Activated CD4-positive, alpha-beta T cell treated with anti-CD3 and anti-CD28 coated beads, Interleukin-2, amount 10 ng/mL, durations not matched to agents 7 days and 5 days (primary cell): ENCODE measurements at places on chromosomes 2 and 18.
A peak's percentile ranks its signal among the peaks of the same experiment; 100 is the strongest.

DNA sequence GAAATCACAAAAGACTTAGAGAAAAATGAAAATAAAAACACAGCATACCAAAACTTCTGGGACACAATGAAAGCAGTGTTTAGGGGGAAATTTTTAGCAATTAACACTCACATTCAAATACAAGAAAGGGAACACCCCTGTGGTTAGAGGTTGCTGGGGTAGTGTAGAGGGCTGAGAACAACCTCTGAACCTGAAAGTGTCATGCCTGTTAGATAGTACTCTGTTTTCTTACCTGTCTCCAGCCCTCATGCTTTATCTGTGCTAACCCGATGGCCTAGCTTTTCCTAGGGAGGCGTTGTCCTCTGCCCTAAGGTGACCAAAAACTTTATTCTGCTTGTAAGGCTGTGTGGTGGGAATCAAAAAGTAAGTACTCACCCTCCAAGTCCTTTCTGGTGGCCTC is 122.6 kb upstream of the OTX1 start:
- H3K4me1 ChIP-seq = no peaks in the 10 kb centered on the region
- DNase-seq = no peak
- H3K27me3 ChIP-seq = no peaks in the 10 kb centered on the region

DNA sequence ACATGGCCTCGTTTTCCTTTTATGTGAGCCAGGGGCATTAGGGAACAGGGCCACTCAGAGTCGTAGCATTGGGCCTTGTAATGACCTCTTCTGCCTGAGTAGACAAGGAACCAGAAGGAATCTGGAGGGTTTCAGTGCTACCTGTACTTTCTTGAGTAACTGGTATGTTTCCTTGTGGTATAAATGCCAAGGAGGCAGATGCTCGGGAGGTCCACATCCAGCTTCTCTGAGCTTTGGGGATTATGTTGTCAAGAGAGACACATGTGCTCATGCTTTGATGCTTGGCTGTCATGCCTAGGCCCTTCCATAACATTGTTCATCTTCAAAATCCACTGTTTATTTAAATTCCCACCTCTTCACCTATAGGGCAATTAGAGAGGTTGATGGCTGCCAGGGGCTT is 26.3 kb downstream of the FOSL2 start:
- no peaks in the 10 kb centered on the region for H3K27me3 ChIP-seq
- peaks cover 24% of the 10 kb centered on the region for H3K4me1 ChIP-seq
- H3K27ac ChIP-seq = no peak overlapping the region
- no peak overlapping the region for H3K4me3 ChIP-seq
- no peak for DNase-seq

DNA sequence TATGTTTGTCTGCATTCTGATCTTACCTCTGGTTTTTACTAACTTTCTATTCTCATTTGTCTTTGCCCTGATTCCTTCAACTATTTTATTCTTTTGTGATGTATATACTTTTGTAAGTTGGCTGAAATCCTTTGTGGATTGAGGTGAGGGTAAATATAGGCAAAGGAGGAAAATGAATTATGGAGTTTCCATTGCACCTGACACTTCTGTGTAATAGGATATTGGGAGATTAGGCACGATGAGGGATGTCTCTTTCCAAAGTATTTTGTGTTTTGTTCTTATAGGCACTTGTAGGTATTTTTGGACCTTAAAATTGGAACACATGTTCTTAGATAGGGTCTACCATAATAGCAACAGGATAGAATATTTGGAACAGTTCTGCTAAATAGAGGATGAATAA is 76.4 kb downstream of the HRH4 start:
- peaks cover 35% of the 10 kb centered on the region for H3K27me3 ChIP-seq
- H3K4me3 ChIP-seq = no peak overlapping the region
- H3K4me1 ChIP-seq = no peaks in the 10 kb centered on the region

DNA sequence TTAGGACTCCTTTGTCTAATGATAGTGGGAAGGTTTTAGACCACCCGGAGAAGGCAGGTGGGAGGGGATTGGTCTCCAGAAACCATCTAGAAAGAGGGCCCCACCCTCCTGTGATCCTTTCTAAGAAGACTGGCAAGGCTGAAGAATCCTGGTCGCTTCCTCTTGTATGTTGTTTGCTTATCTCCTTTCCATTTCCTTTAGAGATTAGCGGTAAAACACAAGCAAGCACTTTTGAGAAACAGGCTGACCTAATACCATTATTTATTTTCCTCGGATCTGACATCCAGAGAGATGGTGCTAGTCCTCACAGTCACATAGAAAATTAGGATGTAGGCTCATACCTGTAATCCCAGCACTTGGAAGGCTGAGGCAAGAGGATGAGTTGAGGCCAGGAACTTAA is 45.2 kb upstream of the SPRED2 start:
- H3K4me1 ChIP-seq = no peaks in the 10 kb centered on the region
- no peaks in the 10 kb centered on the region for H3K27me3 ChIP-seq
- H3K4me3 ChIP-seq = no peak overlapping the region
- no peaks in the 10 kb centered on the region for H3K36me3 ChIP-seq

GRCh38 chr2:222319586-222320435 is 21.0 kb upstream of the PAX3 start:
- H3K4me3 ChIP-seq = peak overlapping the region; percentile 63
- no peaks in the 10 kb centered on the region for H3K36me3 ChIP-seq
- no peak for DNase-seq

- H3K27ac ChIP-seq = no peak overlapping the region
- H3K27me3 ChIP-seq = no peaks in the 10 kb centered on the region
- H3K4me3 ChIP-seq = no peak overlapping the region
Observed at GRCh38 chr18:1578505-1578904, 673.8 kb downstream of the ADCYAP1 start.

- no peak overlapping the region for H3K27ac ChIP-seq
- no peak overlapping the region for H3K4me3 ChIP-seq
- peaks cover 18% of the 10 kb centered on the region for H3K27me3 ChIP-seq
Observed at GRCh38 chr2:182816866-182817265, 49.6 kb downstream of the FRZB start.

- no peak for DNase-seq
- no peak overlapping the region for H3K4me3 ChIP-seq
- H3K27ac ChIP-seq = no peak overlapping the region
Observed at GRCh38 chr2:177673602-177674595, 281.3 kb downstream of the AGPS start.

DNA sequence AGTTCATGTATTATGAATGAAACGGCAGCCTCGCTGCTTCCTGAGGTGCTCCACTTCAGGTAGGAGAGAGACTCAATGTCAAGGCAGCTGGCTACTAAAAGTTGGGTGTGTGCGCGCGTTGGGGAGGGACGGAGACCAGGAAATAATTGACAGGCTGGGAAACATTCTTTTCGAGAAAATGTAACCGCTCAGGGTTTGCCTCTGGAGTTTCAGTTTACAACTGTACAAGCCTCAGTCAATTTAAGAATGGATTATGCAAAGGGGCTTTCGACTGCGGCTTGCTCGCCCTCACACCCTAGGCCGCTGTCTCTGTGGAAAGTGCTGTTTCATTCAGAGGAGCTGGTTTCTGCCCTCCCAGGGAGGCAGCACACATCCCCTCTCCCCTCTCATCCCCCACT is 4.4 kb upstream of the SPRED2 start:
- no peaks in the 10 kb centered on the region for H3K36me3 ChIP-seq
- H3K4me1 ChIP-seq = peaks cover 18% of the 10 kb centered on the region
- DNase-seq = peak; percentile 32

GRCh38 chr2:154914561-154914960 is 216.1 kb downstream of the KCNJ3 start:
- H3K4me3 ChIP-seq = no peak overlapping the region
- no peaks in the 10 kb centered on the region for H3K36me3 ChIP-seq
- H3K27me3 ChIP-seq = no peaks in the 10 kb centered on the region
- no peak for DNase-seq

- H3K27me3 ChIP-seq = peaks cover 5% of the 10 kb centered on the region
- H3K4me3 ChIP-seq = no peak overlapping the region
- peaks cover 20% of the 10 kb centered on the region for H3K36me3 ChIP-seq
- no peak overlapping the region for H3K27ac ChIP-seq
Observed at GRCh38 chr2:151315381-151315903, 26.0 kb upstream of the NMI start.

DNA sequence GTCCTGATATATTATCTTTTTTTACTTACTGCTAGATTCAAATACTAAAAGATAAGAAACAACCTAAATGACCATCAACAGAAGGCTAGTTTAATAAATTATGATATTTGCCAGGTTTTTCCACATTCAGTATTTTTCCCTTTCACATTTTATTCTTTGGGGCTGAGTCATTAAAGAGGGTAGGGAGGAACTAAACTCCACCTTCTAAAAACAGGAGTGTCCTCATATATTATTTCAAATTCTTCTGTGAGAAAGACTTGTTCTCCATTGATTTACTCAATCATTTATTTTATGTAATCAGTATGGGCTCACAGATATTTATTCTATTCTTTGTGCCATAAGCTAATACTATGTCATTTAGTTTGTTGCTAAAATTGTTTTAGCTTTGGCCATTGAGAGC is 9.0 kb downstream of the HDHD2 start:
- H3K4me3 ChIP-seq = no peak overlapping the region
- H3K27me3 ChIP-seq = no peaks in the 10 kb centered on the region
- peaks cover 2% of the 10 kb centered on the region for H3K4me1 ChIP-seq
- H3K27ac ChIP-seq = no peak overlapping the region
- peaks cover 19% of the 10 kb centered on the region for H3K36me3 ChIP-seq

- H3K36me3 ChIP-seq = no peaks in the 10 kb centered on the region
- H3K27ac ChIP-seq = no peak overlapping the region
- no peak overlapping the region for H3K4me3 ChIP-seq
- no peaks in the 10 kb centered on the region for H3K27me3 ChIP-seq
- DNase-seq = no peak
- H3K4me1 ChIP-seq = peaks cover 6% of the 10 kb centered on the region
Observed at GRCh38 chr18:24380163-24380747, 17.4 kb downstream of the OSBPL1A start.

DNA sequence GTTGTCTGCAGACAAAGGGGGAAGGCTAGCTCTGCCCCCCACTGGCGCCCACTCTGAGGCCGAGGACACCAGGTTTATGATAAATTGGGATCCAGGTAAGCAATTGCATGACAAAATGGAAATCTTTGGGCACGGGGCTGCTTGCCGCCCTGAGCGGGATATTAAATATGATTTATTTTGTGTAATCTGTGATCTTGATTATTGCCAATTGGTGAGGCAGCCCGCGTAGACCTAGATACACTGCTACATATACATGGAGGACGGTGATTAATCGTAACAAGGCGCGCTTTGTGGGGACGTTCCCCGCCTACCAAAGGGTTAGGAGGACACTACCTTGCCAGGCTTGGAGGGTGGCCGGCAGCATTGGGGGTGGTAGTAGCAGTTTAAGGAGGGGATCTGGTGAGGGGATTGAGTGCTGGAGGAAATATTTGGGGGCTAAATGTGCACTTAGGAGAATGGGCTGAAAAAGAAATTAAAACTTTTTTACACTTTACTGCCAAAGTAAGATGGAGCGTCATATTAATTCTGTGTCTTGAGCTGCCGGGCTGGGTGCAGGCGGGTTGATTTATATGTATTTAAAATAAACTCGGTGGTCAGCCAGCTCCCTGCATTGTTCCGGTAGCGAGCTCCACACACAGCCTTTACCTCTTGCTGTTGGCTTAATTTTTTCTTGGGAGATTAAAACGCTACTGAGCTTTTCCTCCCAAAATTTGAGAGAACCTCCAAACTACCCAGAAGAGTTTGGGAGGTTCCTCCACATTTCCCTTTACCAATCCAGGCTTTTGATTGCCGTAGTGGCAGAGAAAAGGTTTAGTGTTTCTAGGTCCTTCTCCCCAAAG is 4.1 kb downstream of the HOXD3 start:
- H3K27me3 ChIP-seq = peaks cover 87% of the 10 kb centered on the region
- peak overlapping the region; percentile 9 for H3K27ac ChIP-seq
- peaks cover 6% of the 10 kb centered on the region for H3K36me3 ChIP-seq
- no peak for DNase-seq
- H3K4me3 ChIP-seq = no peak overlapping the region
- H3K4me1 ChIP-seq = peaks cover 9% of the 10 kb centered on the region

- DNase-seq = no peak
- H3K4me3 ChIP-seq = no peak overlapping the region
- H3K36me3 ChIP-seq = no peaks in the 10 kb centered on the region
- H3K27me3 ChIP-seq = no peaks in the 10 kb centered on the region
- H3K27ac ChIP-seq = no peak overlapping the region
Observed at GRCh38 chr18:7066965-7067555, 50.5 kb downstream of the LAMA1 start.

- H3K27ac ChIP-seq = no peak overlapping the region
- H3K36me3 ChIP-seq = no peaks in the 10 kb centered on the region
- no peak overlapping the region for H3K4me3 ChIP-seq
- H3K27me3 ChIP-seq = peaks cover 69% of the 10 kb centered on the region
Observed at GRCh38 chr2:236171181-236171679, 3.0 kb upstream of the GBX2 start.

GRCh38 chr18:22640281-22640842 is 222.6 kb upstream of the CTAGE1 start:
- DNase-seq = no peak
- no peaks in the 10 kb centered on the region for H3K27me3 ChIP-seq
- no peak overlapping the region for H3K4me3 ChIP-seq
- no peak overlapping the region for H3K27ac ChIP-seq
- H3K36me3 ChIP-seq = no peaks in the 10 kb centered on the region

- no peaks in the 10 kb centered on the region for H3K36me3 ChIP-seq
- H3K27me3 ChIP-seq = peaks cover 3% of the 10 kb centered on the region
- no peak for DNase-seq
- no peaks in the 10 kb centered on the region for H3K4me1 ChIP-seq
- H3K27ac ChIP-seq = no peak overlapping the region
Observed at GRCh38 chr2:237307474-237307873, 106.5 kb downstream of the COL6A3 start.

GRCh38 chr18:74828200-74828599 is 230.5 kb downstream of the ZNF407 start:
- no peak overlapping the region for H3K27ac ChIP-seq
- peaks cover 2% of the 10 kb centered on the region for H3K4me1 ChIP-seq
- H3K27me3 ChIP-seq = no peaks in the 10 kb centered on the region
- H3K4me3 ChIP-seq = no peak overlapping the region
- peaks cover 6% of the 10 kb centered on the region for H3K36me3 ChIP-seq

DNA sequence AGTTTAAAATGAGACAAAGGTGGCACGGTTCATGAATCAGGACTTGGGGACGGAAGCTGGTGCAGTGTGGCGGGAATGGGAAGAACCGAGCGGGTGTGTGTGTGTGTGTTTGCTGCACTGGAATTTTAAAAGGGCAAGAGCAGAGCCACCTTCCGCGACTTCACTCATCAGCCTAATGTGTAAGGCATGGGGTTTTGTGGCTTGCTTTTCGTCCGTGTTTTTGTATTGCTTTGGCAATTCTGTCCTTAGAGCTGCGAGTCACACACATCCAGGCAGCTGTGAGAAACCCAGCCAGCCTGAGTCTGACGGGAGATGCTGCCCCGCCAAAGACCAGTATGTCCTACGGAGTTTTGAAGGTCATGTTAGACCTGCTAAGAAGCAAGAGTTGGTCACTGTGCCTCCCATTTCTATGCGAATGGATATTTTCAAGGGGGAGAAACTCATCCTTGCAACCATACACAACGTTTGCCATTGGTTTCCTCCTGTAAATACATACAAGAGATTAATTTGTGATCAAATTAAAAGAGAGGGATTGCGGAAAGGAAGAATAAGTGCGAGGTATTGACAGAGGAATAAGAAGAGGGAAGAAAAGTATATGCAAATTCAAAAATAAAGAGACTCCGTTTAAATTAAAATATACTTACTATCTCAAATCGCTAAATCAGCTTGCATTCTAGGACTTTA is 665 bp upstream of the CACNB4 start:
- peaks cover 14% of the 10 kb centered on the region for H3K4me1 ChIP-seq
- H3K27ac ChIP-seq = no peak overlapping the region
- no peaks in the 10 kb centered on the region for H3K36me3 ChIP-seq

- H3K4me3 ChIP-seq = no peak overlapping the region
- H3K27ac ChIP-seq = no peak overlapping the region
- no peaks in the 10 kb centered on the region for H3K27me3 ChIP-seq
- H3K36me3 ChIP-seq = no peaks in the 10 kb centered on the region
- no peaks in the 10 kb centered on the region for H3K4me1 ChIP-seq
Observed at GRCh38 chr2:141957827-141958450, 172.9 kb downstream of the LRP1B start.
